Kidney (tissue), 22 donors: ENCODE measurements at places on chromosomes 6 and 20. TPM values are rescaled to one million over a fixed set of nuclear protein-coding genes. Genes with fewer than 3 reads are reported as not detected.

- no peak overlapping the region for H3K4me3 ChIP-seq
- no peaks in the 10 kb centered on the region for H3K27me3 ChIP-seq
These were observed 135.6 kb upstream of the UST start for GRCh38 chr6:148611213-148611612.

DNA sequence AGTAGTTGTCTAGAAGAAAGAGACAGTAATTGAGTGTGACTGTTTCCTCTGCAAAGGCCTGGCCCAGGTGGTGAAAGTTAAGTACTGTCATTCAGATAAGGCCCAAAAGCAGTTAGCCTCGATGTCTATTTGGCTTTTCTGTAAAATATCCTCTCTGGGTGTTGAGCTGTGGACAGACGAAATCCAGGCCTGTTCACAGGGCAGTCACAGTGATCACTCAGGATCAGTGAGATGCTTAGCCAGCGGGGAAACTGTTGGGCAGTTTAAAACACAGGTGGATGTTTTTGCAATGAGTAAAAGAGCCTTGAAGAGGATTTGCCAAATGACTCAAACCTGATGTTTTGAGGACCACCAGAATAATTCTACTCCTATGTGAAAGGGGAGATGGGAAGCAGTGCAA is 22.0 kb upstream of the PRDM1 start:
- H3K4me3 ChIP-seq = no peak overlapping the region
- H3K27ac ChIP-seq = no peak overlapping the region
- no peaks in the 10 kb centered on the region for H3K27me3 ChIP-seq
- H3K36me3 ChIP-seq = no peaks in the 10 kb centered on the region
- H3K4me1 ChIP-seq = no peaks in the 10 kb centered on the region

GRCh38 chr6:51277474-51277873 is 458.8 kb downstream of the TFAP2B start:
- H3K4me3 ChIP-seq = no peak overlapping the region
- H3K27me3 ChIP-seq = no peaks in the 10 kb centered on the region
- no peaks in the 10 kb centered on the region for H3K36me3 ChIP-seq
- no peak for DNase-seq
- H3K4me1 ChIP-seq = no peaks in the 10 kb centered on the region

GRCh38 chr6:46584586-46584985 is 68.0 kb downstream of the CYP39A1 start:
- H3K4me1 ChIP-seq = peaks cover 4% of the 10 kb centered on the region
- H3K27ac ChIP-seq = no peak overlapping the region
- no peak overlapping the region for H3K4me3 ChIP-seq
- H3K27me3 ChIP-seq = no peaks in the 10 kb centered on the region
- DNase-seq = no peak
- H3K36me3 ChIP-seq = no peaks in the 10 kb centered on the region

- no peaks in the 10 kb centered on the region for H3K36me3 ChIP-seq
- H3K4me3 ChIP-seq = peak overlapping the region; percentile 61
- H3K4me1 ChIP-seq = peaks cover 9% of the 10 kb centered on the region
- peaks cover 11% of the 10 kb centered on the region for H3K27me3 ChIP-seq
These were observed 158.9 kb downstream of the TBXT start for GRCh38 chr6:166008441-166009369.

GRCh38 chr6:20716865-20717264 is 182.6 kb downstream of the CDKAL1 start:
- no peak overlapping the region for H3K4me3 ChIP-seq
- H3K4me1 ChIP-seq = no peaks in the 10 kb centered on the region
- H3K27ac ChIP-seq = no peak overlapping the region
- no peaks in the 10 kb centered on the region for H3K36me3 ChIP-seq

- no peak overlapping the region for H3K27ac ChIP-seq
- no peak overlapping the region for H3K4me3 ChIP-seq
- peaks cover 5% of the 10 kb centered on the region for H3K36me3 ChIP-seq
- no peaks in the 10 kb centered on the region for H3K27me3 ChIP-seq
These were observed 145.2 kb downstream of the SOBP start for GRCh38 chr6:107635057-107635515.

GRCh38 chr6:33583591-33584155 is 3.6 kb upstream of the BAK1 start:
- no peak for DNase-seq
- H3K4me1 ChIP-seq = peaks cover 17% of the 10 kb centered on the region
- H3K4me3 ChIP-seq = no peak overlapping the region
- no peak overlapping the region for H3K27ac ChIP-seq
- no peaks in the 10 kb centered on the region for H3K36me3 ChIP-seq

DNA sequence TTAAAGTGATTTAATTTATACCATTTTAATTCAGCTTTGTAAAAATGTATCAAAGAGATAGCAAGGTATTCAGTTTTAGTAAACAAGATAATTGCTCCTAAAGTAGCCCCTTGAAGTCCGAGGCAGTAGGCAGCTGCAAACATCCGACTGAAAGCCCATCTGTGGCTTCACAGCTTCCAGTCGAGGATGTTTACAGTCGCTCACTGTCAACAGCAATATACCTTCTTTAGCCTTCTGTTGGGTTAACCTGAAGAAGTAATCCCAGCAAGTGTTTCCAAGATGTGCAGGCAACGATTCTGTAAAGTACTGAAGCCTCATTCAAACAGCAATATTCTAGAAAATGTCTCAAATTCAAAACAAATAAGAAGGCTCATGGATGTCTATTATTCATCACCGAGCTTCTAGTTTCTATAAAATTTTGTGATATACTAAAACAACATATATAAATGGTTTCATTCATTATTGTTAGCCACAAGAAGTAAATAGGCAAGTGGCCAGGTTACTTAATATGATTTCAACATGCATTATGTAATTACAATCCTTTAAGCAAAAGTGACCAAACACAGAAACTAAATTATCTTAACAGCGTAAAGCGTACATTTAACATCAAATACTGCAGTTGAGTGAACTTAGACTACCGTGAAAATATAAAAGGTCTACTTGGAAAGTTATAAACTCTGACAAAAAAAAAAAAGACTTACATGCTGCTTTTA is 115.0 kb downstream of the OGFRL1 start:
- peak overlapping the region; percentile 91 for H3K27ac ChIP-seq
- no peaks in the 10 kb centered on the region for H3K27me3 ChIP-seq
- DNase-seq = no peak
- peak overlapping the region; percentile 70 for H3K4me3 ChIP-seq
- peaks cover 13% of the 10 kb centered on the region for H3K36me3 ChIP-seq

- no peaks in the 10 kb centered on the region for H3K27me3 ChIP-seq
- no peaks in the 10 kb centered on the region for H3K36me3 ChIP-seq
- no peaks in the 10 kb centered on the region for H3K4me1 ChIP-seq
- H3K27ac ChIP-seq = no peak overlapping the region
- DNase-seq = no peak
- H3K4me3 ChIP-seq = no peak overlapping the region
These were observed 518.9 kb upstream of the JARID2 start for GRCh38 chr6:14726816-14727493.

DNA sequence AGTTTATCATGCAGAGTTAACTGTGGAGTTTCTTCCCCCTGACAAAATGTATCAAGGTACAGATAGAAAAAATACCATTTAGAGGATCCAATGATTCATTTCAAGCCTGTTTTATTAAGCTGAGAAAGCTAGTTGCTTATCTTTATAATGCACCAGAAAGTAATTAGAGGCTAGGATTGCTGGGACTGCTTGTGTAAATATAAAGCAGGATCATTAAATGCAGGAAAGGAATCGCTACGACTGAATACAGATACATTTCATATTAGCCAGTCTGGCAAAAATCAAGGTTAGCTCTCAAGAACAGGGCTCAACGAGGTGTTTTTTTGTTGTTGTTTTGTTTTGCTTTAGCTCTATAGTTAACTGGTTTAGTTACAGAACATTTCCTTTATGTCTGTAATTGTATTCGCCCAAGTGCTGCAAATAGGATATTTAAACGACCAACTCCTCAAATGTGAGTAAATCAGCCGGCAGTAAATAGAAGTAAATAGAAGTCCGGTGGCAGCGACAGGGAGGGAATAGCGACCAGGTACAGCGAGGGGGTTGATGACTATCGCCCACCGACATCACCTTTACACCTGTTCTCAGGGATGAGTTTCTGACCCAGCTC is 748 bp downstream of the UBE2J1 start:
- H3K36me3 ChIP-seq = no peaks in the 10 kb centered on the region
- peak overlapping the region; percentile 93 for H3K27ac ChIP-seq
- peaks cover 14% of the 10 kb centered on the region for H3K4me1 ChIP-seq

DNA sequence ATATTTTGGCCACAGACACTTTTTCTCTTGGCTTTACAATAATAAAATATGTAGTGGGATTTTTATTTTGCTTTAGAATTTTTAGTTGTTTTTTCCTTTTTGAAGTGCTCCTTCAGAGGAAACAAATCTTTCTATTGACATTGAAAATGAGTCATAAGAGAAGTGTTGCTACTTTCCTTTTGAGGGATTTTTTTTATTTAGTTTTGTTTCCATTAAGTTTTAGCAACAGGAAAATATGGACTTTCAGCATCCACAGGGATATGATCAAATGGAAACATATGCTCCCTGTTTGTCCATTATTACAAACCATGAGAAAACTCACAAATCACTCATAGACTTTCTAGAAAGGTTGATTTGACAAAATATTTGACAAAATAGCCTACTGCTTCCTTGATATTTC is 65.3 kb upstream of the BMP2 start:
- no peaks in the 10 kb centered on the region for H3K27me3 ChIP-seq
- peaks cover 14% of the 10 kb centered on the region for H3K4me1 ChIP-seq
- no peak overlapping the region for H3K27ac ChIP-seq
- no peak overlapping the region for H3K4me3 ChIP-seq
- no peak for DNase-seq
- no peaks in the 10 kb centered on the region for H3K36me3 ChIP-seq

DNA sequence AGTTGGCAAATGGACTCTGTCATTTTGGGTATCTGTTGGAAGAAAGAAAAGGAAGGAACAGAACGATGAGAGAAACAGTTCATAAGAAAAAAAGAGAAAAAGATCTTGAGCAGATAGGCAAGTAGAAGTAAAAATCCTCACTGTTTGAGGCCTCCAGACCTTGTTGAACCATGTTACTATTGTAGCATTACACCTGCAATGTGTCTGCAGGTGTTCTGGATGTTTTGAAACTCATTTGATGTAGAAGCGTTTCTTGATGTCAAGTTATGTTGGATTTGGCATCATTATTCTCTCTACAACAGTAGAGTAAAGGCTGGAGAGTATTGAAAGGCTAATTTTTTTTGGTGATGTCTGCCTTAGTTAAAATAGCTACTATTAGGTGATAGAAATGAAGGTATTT is 108.7 kb downstream of the CARMIL1 start:
- DNase-seq = no peak
- H3K27me3 ChIP-seq = no peaks in the 10 kb centered on the region
- H3K36me3 ChIP-seq = no peaks in the 10 kb centered on the region
- H3K4me3 ChIP-seq = no peak overlapping the region
- H3K27ac ChIP-seq = no peak overlapping the region
- no peaks in the 10 kb centered on the region for H3K4me1 ChIP-seq

DNA sequence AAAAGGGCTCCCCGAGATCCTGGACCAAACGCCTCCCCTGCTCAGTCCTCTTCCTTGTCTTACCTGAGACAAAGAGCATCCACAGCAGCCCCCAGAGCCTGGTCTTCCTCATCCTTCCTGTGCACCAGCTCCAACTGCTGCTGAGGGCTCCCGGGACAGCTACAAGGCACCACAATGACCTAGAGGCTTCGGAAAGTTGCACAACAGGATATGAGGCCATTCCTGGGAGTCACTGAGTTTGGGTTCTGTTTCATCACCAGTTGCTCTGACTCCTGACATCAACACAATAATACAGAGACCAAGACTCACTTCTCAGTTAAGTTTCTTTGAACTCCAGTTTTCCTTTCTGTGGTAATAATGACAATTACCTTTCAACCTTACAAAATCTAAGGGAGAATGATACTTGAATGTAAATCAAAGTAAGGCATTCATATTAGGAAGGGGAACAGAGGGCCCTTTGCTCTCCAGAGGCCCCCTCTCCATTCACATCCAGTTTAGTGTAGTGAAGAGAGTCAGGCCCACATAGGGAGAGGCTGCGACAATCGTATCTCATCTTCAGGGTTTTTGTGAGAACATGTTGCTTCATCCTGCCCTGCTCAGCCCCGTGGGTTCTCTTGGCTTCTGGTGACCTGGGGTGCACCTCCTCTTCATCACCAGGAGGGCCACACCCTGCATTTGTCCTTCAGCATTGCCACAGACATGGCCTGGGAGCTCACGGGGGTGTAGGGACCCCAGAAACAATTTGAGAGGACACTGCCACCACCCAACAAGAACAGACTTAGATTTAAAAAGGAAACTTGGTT is at the start of gene TREM1:
Gene TREM1, minus strand, starts transcription at position 139 of the 803 bp plus-strand sequence. Its CDS starts 27 bp downstream, at position 112.
- H3K27ac ChIP-seq = no peak within 1 kb of the TSS
- no peaks in the 10 kb centered on the region for H3K4me1 ChIP-seq
- DNase-seq = no peak
- no peaks in the 10 kb centered on the region for H3K36me3 ChIP-seq
- no peak within 1 kb of the TSS for H3K4me3 ChIP-seq

DNA sequence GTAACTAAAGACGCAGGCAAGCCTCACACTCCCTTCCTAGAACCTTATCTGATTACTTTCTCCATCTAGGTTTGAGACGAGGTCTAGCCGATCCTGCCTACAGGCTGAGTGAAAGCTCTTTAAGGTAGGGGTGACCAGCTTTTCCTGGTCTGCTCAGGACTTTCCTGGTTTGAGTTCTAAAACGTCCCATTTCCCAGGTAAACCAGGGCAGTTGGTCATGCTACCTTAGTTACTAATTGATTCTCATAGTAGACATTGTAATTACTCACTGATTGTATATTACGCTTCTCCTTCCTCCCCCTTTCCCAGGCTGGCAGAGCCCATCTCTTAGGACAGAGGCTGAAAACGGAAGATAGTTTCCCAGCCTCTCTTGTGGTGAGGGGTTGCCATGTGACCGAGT is 27.9 kb upstream of the RSPO4 start:
- DNase-seq = no peak
- H3K36me3 ChIP-seq = no peaks in the 10 kb centered on the region
- H3K27me3 ChIP-seq = no peaks in the 10 kb centered on the region
- no peak overlapping the region for H3K4me3 ChIP-seq

The HM13 gene
- total RNA-seq = 174 TPM

The SIRPB1 gene
- total RNA-seq = 8.2 TPM

The CGA gene
- total RNA-seq = not detected

The PAX1 gene
- not detected for total RNA-seq

The OOEP gene
- 0.35 TPM for total RNA-seq

The RIMS4 gene
- total RNA-seq = 0.13 TPM

The COL19A1 gene
- 1.1 TPM for total RNA-seq

The CRISP2 gene
- total RNA-seq = not detected

The GPX5 gene
- not detected for total RNA-seq

The OPRM1 gene
- not detected for total RNA-seq
